ENCODE measurements at places on chromosomes 4 and X. TPM values are rescaled to one million over a fixed set of nuclear protein-coding genes. Genes with fewer than 3 reads are reported as not detected.

- no peaks in the 10 kb centered on the region for H3K36me3 ChIP-seq
- H3K27ac ChIP-seq = peak overlapping the region; percentile 28
- H3K4me1 ChIP-seq = peaks cover 20% of the 10 kb centered on the region
- no peak overlapping the region for H3K4me3 ChIP-seq
- DNase-seq = no peak
- H3K27me3 ChIP-seq = peaks cover 32% of the 10 kb centered on the region
These were observed 55.9 kb upstream of the KDR start for GRCh38 chr4:55181010-55182005.

- no peak overlapping the region for H3K27ac ChIP-seq
- no peaks in the 10 kb centered on the region for H3K36me3 ChIP-seq
- no peak overlapping the region for H3K4me3 ChIP-seq
- H3K4me1 ChIP-seq = no peaks in the 10 kb centered on the region
- no peak for DNase-seq
These were observed 7.5 kb upstream of the ACSL1 start for GRCh38 chr4:184833046-184833838.

DNA sequence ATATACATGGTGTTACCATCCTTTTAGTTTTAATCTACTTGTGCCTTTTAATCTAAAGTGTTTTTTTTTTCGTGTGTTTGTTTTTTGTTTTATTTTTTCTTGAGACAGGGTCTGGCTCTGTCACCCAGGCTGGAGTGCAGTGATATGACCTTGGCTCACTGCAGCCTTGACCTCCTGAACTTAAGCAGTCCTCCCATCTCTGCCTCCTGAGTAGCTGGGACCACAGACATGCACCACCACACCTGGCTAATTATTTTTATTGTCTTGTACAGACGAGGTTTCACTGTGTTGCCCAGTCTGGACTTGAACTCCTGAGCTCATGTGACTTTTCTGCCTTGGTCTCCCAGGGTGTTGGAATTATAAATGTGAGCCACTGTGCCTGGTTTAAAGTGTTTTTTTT is 33.1 kb downstream of the BMP2K start:
- H3K4me1 ChIP-seq = peaks cover 22% of the 10 kb centered on the region
- no peak overlapping the region for H3K4me3 ChIP-seq
- no peak for DNase-seq
- peaks cover 45% of the 10 kb centered on the region for H3K36me3 ChIP-seq
- no peaks in the 10 kb centered on the region for H3K27me3 ChIP-seq

GRCh38 chrX:15416133-15416993 is 32.1 kb upstream of the VEGFD start:
- no peak for DNase-seq
- peaks cover 3% of the 10 kb centered on the region for H3K27me3 ChIP-seq
- H3K27ac ChIP-seq = no peak overlapping the region
- no peak overlapping the region for H3K4me3 ChIP-seq

DNA sequence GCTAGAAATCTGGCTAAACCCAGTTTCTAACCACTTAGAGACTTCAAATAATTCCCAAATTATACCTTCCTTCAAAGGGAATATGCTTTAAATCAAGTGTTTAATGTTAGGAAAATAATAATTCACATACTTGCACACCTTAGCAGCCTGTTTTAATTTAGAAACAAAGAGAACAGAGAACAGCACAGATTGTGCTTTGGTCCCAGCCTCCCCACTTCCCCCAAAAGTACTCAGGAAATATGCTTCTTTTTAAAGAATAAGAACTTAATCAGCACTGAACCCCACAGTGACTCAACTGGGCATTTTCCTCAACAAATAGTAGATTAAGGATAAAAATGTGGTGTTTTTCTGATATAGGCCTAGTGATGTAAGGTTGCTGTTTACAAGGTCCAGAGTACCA is 295.8 kb downstream of the GBA3 start:
- no peaks in the 10 kb centered on the region for H3K27me3 ChIP-seq
- no peak for DNase-seq
- no peaks in the 10 kb centered on the region for H3K4me1 ChIP-seq
- H3K27ac ChIP-seq = no peak overlapping the region
- H3K36me3 ChIP-seq = no peaks in the 10 kb centered on the region

GRCh38 chr4:152708361-152708760 is 28.6 kb upstream of the TMEM154 start:
- peaks cover 4% of the 10 kb centered on the region for H3K36me3 ChIP-seq
- H3K4me3 ChIP-seq = no peak overlapping the region
- H3K4me1 ChIP-seq = peaks cover 2% of the 10 kb centered on the region

- no peak overlapping the region for H3K4me3 ChIP-seq
- H3K27me3 ChIP-seq = peaks cover 22% of the 10 kb centered on the region
- H3K27ac ChIP-seq = no peak overlapping the region
- peaks cover 3% of the 10 kb centered on the region for H3K36me3 ChIP-seq
- no peak for DNase-seq
- H3K4me1 ChIP-seq = no peaks in the 10 kb centered on the region
These were observed 10.8 kb downstream of the JAKMIP1 start for GRCh38 chr4:6189511-6189910.

DNA sequence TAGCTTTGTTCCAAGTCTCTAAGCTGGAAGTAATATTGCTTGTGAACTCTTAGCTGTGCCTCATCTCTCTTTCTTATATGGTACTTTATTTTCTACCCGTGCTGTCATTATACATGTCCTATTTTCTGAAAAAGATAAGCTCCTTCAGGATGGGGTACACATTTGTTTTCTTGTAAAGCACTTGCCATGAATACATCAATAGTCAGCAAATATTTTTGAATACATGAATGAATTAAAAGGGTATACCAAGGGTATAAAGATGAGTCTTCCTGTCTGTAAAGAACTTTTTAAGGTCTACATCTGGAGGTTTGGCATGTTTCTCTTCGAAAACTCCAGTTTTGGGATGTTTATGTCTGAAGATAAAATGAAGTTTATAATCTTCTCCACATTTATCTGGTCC is 26.7 kb downstream of the SCOC start:
- H3K4me1 ChIP-seq = no peaks in the 10 kb centered on the region
- peaks cover 11% of the 10 kb centered on the region for H3K27me3 ChIP-seq
- no peak overlapping the region for H3K27ac ChIP-seq
- H3K36me3 ChIP-seq = no peaks in the 10 kb centered on the region
- no peak overlapping the region for H3K4me3 ChIP-seq

Gene GLRA3
- total RNA-seq = not detected

Gene CLNK
- 0.32 TPM for total RNA-seq

Gene ZNF674
- 1.7 TPM for total RNA-seq

Gene SRPX2
- not detected for total RNA-seq

Gene UCP1
- not detected for total RNA-seq

Gene PCDH18
- total RNA-seq = 0.06 TPM

Gene RNF212
- 3.3 TPM for total RNA-seq

Gene F11
- total RNA-seq = not detected
